Regular cardiac myocyte (primary cell): ENCODE measurements at places on chromosomes 3 and 15. TPM values are rescaled to one million over a fixed set of nuclear protein-coding genes. Genes with fewer than 3 reads are reported as not detected.

The SLC35G2 gene
- total RNA-seq, result 9.2 and 11.3 TPM in 2 replicates

The KAT2B gene
- 5.6 and 11.3 TPM in 2 replicates for total RNA-seq

The KLHL40 gene
- not detected in 2 replicates for total RNA-seq

The CNTN6 gene
- under 0.01 and 0.28 TPM in 2 replicates for total RNA-seq

The GOLGA6B gene
- under 0.01 TPM in 1 of 2 replicates, not detected in the other for total RNA-seq

The TRPM1 gene
- under 0.01 TPM in 1 of 2 replicates, not detected in the other for total RNA-seq

The BOC gene
- total RNA-seq, result 1.3 and 6.5 TPM in 2 replicates

The SHC4 gene
- 3.5 and 6.5 TPM in 2 replicates for total RNA-seq

The RTP4 gene
- total RNA-seq, result 0.58 and 0.85 TPM in 2 replicates

The ACKR4 gene
- 0.96 and 6.8 TPM in 2 replicates for total RNA-seq

The GOLGA6L7 gene
- not detected in 2 replicates for total RNA-seq
